ENCODE measurements at places on chromosomes 6 and 20.
A peak's percentile ranks its signal among the peaks of the same experiment; 100 is the strongest.

GRCh38 chr6:166942393-166943168 lies 13.8 kb downstream of the RNASET2 start:
- DNase-seq, result no peak

DNA sequence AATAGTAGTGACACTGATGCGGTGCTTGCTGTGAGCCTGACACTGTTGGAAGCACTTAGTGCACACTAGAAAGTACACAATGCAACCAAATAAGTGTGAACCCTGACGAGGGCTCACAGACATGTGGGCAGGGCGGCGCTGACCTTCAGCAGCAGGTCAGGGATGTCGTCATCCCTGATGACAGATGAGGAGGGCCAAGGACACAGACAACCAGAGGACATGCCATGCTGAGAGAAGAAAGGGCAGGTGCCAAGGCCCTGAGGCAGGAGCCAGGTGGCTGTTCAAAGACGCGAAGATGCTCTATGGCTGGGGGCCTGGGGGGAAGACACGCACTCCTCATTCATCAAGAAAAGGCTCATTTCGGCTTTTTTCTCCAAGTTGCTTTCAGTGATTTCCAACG lies 176.4 kb upstream of the CST7 start:
- DNase-seq, result no peak

DNA sequence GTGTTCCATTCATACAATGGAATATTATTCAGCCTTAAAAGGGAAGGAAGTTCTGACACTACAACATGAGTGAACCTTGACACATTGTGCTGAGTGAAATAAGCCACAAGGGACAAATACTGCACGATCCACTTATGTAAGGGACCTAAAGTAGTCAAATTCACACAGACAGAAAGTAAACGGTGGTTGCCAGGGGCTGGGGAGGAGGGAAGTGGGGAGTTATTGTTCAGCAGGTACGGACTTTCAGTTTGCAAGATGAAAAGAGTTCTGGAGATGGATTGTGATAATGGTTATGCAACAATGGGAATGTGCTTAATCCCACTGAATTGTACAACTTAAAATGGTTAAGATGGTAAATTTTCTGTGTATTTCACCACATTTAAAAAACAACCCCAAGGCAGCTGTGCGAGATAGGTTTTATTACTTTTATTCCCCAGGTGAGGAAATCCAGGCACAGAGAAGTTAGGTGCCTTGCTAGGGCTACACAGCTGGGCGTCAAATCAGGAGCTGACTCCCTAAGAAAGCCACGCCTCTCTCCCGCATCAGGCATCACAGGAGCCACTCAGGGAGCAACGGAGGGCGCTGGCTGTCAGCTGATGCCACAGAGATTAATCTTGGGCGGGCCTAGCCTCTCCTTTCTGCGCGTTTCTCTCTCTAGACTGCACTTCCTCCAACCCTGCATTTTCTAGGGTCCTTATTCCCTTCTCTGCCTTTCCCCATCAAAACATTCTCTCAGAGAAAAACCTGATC lies 9.3 kb upstream of the TRAF3IP2 start:
- DNase-seq, result no peak

- no peak for DNase-seq
These were observed 465.9 kb upstream of the BTBD3 start for GRCh38 chr20:11451793-11452291.

- no peak for DNase-seq
These were observed 6.4 kb downstream of the PREX1 start for GRCh38 chr20:48821261-48821920.

DNA sequence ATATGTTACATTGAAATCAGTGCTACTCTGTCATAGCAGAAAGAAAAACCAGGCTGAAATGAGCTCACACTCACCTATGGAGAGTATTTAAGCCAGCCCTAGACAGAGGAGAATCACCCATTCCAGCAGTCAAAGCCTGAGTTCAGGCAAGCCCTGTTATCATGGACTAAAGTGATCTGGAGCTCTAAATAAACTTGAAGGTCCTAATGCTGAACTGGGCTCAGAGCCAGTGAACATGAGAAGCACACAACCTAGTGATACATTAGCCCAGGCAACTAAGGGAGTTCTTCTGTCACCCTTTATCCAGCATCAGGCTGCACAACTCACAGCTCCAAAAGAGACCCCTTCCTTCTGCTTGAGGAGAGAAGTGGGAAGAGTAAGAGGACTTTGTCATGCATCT lies 425.0 kb downstream of the COL12A1 start:
- DNase-seq, result no peak

DNA sequence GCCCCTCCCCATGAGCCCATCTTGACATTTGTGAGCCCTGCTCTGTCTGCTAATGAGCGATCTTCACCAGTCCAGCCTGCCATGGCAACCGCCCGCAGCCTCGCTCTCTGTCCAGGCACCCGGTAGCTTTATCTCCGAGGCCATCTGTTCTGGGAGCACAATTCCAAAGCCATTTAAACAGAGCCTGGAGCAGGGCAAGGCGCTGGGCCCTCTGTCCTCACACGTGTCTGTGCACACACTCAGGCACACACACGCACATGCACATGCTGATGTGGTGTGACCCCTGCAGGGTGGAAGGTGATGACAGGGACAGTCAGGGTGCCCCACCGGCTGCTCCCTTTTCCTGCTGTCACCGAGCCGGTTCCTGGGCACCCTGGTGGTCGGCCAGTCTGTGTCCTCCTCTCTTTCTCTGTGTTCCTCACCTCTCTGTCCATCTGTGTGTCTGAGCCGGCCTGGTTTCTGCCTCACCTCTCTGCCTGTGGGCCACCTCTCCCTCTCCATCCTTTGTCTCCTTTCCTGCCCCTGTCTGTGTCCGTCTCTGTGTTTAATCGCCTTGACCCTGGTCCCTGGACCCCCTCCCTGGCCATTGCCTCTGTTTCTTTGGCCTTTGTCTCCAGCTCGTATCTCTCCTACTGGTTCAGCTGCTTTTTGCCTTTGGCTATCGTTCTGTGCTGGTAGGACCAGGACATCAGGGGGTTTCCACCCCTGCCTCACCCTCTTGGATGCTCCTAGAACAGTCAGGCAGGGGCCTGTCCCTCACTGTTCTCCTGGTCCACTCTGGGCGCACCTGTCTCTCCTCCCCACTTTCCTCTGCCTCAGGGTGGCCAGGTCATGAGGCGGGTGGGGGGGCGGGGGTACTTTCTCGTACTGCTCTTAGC lies 8.8 kb upstream of the MYT1 start:
- no peak for DNase-seq

GRCh38 chr6:140366991-140367390 lies 992.5 kb upstream of the CITED2 start:
- DNase-seq, result peak; percentile 39

DNA sequence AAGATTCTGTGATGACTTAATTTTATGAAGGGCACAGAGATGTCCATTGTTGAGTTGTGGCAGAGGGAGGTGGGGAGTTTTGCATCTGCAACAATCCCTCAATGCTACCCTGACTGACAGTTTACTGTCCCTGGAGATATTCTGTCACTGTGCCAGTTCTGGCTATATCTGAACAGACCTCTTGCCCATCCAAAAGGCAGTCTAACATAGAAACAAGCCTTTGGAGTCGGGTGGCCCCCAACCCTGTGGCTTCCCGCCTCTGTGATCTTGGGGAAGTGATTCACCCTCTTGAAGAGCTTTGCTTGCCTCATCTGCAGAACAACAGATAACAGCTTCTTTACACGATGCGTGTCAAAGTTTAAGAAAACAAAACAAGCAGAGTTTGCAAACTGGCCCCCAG lies 3.8 kb upstream of the E2F1 start:
- no peak for DNase-seq

- DNase-seq, result no peak
These were observed 592.4 kb downstream of the RFPL4B start for GRCh38 chr6:112939563-112939962.

- DNase-seq, result no peak
These were observed 125.7 kb downstream of the SLC23A2 start for GRCh38 chr20:4875578-4876067.

- DNase-seq, result no peak
These were observed 41.7 kb upstream of the EEF1A1 start for GRCh38 chr6:73562558-73562957.

DNA sequence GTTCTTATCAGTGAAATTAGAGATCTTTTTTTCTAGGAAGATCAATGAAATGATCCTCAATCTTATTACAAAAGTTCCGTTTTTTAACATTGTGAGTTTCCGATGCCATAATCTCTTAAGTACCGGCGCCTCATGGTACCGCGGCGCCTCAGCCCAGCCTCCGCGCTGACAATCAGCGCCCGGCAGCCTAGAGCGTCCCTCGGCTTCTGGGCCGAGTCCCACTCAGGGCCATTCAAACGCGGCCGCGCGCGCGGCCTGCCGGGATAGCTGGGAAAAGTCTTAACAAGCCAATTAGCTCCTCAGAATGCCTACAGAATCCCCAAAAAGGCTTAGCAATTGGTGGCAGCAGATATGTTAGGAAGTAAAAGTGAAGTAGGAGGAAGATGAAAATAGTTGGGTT lies 204.8 kb downstream of the ADGB start:
- no peak for DNase-seq

GRCh38 chr6:39197922-39198500 lies 31.3 kb downstream of the KCNK5 start:
- no peak for DNase-seq

DNA sequence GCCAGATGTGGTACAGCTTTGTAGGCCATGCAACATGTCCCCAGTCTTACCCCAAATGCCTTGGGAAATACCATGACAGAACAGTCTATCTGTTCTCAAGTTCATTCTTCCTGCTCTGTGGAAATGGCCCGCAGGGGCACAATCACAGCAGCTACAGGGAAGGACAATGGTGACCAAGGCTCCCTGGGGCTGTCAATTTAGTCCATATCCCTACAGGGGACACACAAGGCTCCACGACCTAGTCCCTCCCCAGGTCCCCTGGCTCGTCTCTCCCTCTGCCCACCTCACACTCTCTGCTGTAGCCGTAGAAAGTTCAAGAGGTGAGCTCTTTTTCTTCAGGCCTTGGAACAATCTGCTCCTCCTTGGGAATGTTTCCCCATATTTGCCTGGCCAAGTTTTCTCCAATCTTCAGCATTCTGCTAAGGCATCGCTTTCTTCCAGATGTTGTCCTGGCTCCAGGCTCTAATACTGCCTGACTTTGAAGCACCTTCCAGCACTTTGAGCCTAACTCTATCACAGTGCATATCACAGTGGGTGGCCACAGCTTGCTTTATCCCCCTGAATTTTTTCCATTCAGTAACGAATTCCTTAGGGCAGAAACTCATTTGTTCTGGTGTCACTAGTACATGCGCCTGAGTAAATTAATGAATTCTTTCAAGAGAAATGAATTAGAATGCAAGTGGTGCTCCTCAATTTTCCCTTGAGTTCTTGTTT lies 92.6 kb downstream of the MAP3K7 start:
- no peak for DNase-seq

DNA sequence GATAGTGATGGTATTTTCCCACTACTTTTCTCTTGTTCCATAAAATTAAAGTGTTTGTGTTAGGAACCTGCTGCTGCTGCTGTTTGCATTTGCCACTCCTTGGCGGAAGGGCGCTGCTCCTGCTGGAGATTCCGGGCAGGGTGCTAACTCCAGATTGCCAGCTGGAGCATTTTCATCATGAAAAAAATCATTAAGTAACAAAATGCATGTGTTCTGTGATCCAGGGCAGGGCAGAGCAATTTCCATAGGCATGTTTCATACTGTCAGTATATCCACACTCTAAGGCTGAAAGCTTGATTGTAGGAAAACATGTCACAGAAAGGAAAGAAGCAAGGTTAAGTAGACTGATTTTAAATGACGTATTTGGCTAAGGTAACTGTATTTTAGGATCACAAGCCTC lies 24.0 kb downstream of the PBOV1 start:
- DNase-seq, result no peak

DNA sequence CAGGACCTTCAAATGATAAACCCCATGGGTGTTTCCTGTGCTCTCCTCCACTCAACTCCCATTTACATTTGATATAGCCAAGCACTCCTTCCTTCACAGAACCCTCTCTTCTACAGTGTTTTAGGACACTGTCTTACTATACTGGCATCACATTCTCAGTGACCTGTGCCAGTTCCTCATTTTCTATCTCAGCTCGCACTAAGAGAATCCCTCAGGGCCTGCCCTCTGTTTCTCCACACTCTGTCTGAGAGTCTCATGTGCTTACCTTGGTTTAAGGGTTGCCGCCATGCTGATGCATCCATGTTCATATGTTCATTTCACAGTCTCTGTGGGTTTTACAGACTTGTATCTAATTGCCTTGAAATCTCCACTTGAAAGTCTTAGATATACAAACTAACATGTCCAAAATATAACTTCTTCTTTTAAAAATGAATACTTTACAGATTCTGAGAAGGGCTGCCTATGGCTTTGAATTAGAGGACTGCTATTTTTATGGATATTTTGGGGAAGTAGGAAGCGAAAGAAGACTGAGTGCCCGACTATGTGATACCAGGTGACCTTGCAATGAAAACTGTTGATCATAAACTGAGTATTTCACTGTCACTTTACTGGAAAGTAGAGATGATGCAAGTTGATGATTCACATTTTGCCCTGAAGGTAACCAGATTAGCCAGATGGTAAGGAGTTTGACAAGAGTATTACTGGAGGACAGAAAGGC lies 153.1 kb upstream of the SIM1 start:
- DNase-seq, result no peak

GRCh38 chr20:54058420-54059139 lies 11.8 kb downstream of the BCAS1 start:
- no peak for DNase-seq

DNA sequence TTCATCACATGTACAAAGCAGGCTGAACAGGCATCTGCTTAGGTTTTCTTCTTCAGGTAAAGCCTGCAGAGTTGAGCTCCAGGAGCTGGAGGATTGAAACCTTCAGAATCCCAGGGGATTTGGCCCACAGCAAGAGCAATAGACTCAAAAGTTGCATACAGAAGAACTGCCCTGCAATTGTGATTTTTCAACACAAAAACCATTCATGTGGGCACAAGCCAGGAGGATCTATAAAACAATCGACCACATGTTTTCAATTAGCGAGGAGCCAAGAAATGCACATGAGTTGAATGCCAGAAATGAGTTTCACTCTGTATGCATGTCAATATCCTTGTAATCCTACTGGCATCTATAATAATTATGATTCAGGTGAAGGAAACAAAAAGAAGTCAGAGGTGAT lies 576.4 kb downstream of the HDGFL1 start:
- no peak for DNase-seq

DNA sequence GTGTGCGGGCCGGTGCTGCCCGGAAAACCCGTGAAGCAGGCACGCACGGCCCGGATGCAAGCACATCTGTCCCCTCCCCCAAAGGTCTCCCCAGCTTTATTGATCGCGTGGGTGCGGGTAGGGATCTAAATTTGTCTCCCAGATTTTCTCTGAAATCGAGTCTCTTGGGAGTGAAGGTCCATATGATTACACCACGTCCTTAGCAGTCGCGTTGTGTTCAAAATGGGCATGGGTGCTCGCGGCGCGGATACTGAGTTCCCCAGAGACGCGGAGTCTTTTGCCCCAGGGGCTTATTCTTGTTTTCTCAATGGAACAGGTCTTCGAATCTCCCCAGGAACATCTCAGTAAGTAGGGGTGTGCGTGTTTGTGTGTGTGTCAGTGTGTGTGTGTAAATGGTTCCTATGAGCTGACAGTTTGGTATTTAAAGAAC lies 2.8 kb upstream of the ZNF292 start:
- DNase-seq, result no peak

DNA sequence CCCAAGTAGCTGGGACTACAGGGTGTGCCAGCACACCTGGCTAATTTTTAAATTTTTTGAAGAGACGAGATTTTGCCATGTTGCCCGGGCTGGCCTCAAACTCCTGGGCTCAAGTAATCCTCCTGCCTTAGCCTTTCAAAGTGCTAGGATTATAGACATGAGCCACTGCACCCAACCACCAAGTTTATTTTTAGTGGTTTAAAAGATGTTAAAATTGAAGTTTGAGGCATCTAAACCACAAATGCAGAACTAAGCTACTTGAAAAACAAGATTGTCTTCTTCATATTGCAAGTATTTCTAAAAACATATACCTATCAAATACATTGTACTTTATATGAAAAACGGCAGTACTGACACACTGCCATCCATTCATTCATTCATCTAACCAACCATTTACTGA lies 31.6 kb downstream of the WASF1 start:
- DNase-seq, result no peak
